SJCRH30 (cell line): ENCODE measurements at places on chromosomes 3 and 15.

GRCh38 chr15:89333959-89334509 lies 590 bp downstream of the POLG start:
- DNase-seq: no peak

GRCh38 chr3:74845081-74845480 lies 230.6 kb upstream of the CNTN3 start:
- DNase-seq: no peak

GRCh38 chr3:13072600-13073325 lies 466 bp downstream of the IQSEC1 start:
- no peak for DNase-seq

GRCh38 chr3:143824735-143825385 lies 23.4 kb downstream of the SLC9A9 start:
- DNase-seq: no peak

DNA sequence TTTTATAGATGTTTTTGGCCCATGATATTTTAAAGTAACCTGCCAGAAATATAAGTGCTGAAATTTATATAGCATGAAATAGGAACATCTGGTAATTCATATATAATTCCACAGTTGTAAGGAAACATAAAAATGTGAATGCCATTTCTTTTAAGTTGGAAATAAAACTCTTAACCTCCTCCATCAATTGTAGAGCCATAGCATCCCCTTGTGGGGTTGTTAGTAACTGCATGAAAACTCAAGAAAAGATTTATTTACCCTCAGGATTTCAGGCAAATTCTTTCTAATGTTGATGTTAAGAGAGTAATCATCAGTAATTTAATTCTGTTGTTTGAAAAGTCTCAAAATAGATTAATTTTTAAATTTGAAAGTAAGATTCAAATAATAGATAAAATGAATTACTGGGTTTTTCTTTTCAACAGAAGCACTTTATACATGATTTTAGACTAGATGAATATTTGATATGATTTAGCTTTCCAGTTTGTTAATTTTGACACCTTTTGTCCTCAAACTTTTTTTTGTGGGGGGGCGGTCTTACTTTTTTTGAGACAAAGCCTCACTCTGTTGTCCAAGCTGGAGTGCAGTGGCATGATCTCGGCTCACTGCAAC lies 74.7 kb downstream of the RASA2 start:
- peak; percentile 73 for DNase-seq

DNA sequence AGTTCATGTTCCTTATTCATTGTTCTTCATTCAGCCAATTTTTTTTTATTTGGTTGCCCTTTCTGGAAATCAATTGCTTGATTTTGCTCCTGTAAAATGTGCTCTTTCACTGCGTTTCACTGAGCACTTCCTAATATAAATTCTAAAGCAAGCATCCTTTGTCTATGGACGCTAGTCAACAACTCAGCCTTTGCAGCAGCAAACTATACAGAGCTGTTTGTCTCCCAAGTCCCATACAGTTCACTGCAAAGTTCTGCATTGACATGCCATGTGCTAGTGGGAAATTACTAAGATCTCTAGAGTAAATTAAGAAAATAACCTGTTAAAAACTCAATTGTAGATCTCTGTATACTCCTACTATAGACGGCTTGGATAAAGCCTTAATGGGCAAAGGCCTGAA lies 130.1 kb upstream of the BHLHE40 start:
- no peak for DNase-seq
